Stimulated activated CD4-positive, alpha-beta T cell treated with anti-CD3 and anti-CD28 coated beads, Interleukin-1b, Interleukin-23, amount 100 ng/mL, for 48 hours (primary cell): ENCODE measurements at places on chromosomes 3 and 15.

DNA sequence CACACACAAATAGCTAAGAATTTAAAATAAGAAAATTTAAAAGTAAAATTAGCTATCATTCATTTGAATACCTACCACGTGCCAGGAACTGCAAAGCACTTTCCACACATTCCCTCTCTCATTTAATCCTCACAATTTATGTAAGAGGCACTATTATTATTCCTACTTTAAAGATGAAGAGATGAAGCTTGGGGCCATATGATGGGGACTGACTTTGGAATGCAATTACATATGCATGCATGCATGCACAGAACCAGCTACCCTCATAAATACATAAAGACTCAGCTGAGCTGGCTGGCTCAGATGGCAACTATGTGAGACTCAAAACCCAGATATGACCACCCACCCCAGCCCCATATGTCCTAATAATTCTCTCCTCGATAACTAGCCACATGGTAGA lies 31.7 kb upstream of the THUMPD3 start:
- no peak for DNase-seq

- no peak for DNase-seq
These were observed 67.3 kb downstream of the DNAJB8 start for GRCh38 chr3:128399221-128399915.

- no peak for DNase-seq
These were observed 84.9 kb downstream of the ARNT2 start for GRCh38 chr15:80489030-80489594.

DNA sequence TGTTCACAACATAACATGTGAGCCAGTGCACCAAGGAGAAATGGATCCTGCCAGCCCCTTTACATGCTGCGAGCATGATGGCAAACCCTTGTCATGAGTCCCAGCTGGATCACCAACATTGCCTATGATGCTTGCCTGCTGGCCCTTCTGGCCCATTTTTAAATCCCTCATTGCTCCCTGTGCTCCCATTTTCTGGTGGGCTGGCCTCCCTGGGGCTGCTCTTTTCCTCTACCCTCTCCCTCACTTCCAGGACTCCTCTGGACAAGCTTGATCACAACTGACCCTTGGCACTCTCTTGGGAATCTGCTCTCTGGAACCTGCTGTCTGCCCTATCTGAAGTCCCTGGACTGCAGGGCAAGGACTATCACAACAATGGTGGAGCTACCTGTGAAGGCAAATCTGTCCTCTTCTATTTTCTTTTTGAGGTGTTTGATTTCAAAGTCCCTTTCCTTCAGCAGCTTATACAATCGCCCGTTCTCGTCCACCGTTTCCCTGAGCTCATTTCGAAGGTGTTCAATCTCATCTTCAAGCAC lies 16.3 kb downstream of the CCDC13 start:
- no peak for DNase-seq

DNA sequence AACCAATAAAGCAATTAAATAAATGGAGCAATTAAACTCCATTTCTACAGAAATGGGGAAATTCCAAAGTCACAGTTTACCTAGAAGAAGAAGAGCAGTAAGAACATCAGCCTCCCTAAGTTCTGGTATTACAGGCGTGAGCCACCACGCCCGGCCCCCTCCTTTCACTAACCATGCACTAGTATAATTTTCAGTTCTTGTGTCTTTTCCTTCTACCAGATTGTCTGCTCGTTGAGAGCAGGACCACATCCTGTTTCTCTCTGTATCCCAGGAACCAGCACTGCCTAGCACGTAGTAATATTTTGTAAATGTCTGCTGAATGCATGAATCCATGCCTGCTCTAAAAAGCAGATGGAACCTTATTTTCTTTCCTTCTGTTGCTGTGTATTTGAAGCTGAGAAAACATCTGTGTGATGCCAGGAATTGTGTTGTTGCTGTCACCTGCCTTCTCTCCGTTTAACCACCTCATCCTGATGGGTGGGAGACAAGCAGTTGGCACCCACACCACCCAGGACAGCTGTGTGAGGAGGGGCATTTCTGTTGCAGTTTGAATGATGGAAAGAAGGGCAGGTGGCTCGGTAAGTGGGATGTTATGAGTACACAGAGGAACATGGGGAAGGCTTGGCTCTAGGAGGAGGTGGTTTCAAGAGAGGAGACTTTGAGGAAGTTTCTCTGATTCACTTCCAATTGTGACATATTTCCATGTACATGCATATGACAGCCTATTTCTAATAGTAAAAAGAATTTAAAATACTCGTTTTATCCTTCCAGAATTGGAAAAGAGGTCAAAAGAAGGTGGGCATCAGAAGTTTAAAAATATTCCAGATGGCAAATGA lies 30.1 kb downstream of the PXYLP1 start:
- no peak for DNase-seq

DNA sequence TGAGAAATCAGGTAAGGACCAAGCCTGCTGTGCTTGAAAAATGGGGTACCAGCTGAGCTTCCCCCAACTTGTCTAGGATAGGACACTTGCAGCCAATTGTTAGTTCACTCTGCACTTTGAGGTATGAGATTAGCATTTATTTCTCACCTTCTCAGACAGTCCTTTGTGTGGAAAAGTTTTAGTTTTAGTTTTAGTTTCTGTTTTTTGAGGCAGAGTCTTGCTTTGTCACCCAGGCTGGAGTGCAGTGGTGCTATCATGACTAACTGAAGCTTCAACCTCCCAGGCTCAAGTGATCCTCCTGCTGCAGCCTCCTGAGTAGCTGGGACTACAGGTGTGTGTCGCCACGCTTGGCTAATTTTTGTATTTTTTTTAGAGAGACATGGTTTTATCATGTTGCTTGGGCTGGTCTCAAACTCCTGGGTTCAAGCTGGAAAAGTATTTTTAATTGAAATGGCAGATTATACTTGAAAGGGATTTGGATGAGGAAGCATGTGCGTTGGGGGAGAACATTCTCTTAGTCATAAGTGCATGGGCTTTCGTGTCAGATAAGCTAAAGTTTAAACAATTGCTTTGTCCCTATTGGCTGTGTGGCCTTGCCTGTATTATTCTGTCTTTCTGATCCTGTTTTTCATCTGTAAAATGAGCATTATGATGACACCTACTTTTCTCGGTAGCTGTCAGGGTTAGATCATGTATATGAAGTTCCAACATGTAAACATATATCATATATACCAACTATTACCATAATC lies 25.2 kb upstream of the CCK start:
- no peak for DNase-seq

GRCh38 chr3:184873141-184873540 lies 61.2 kb downstream of the VPS8 start:
- no peak for DNase-seq

DNA sequence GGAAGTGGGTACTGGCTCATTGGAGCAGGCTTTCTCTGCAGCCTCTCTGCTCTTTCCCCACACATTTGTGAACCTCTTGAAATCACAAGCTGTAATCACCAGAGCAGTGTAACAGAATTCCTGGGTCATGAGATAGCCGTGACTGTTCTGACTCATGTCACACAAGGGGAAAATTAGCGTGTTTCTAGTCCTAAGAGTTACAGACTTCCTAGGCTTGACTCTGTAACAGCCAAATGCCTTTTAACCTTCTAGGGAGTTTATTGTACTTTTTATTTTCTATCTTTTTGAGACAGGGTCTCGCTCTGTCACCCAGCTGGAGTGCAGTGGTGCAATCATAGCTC lies 54.7 kb upstream of the TRAK1 start:
- no peak for DNase-seq

GRCh38 chr3:168267179-168267578 lies 171.5 kb upstream of the GOLIM4 start:
- DNase-seq = no peak

- DNase-seq = no peak
These were observed 67.8 kb downstream of the SNRK start for GRCh38 chr3:43353923-43354670.

DNA sequence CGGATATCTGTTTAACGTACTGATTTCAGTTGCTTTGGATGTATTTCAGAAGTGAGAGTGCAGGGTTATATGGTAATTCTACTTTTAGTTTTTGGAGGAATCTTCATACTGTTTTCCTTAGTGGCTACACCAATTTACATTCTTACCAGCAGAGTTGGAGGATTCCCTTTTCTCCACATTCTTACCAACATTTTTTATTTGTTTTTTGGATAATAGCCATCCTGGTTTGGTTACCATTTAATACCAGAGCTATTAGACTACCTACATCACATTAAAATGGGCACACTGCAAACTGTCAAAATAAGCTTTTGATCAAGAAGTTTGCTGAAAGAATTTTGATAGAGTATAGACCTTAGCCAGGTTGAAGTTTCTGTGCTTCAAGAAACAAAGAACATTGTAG lies 217.2 kb upstream of the CFAP20DC start:
- DNase-seq = no peak

GRCh38 chr15:46014532-46014931 lies 379.7 kb downstream of the SQOR start:
- DNase-seq = no peak

DNA sequence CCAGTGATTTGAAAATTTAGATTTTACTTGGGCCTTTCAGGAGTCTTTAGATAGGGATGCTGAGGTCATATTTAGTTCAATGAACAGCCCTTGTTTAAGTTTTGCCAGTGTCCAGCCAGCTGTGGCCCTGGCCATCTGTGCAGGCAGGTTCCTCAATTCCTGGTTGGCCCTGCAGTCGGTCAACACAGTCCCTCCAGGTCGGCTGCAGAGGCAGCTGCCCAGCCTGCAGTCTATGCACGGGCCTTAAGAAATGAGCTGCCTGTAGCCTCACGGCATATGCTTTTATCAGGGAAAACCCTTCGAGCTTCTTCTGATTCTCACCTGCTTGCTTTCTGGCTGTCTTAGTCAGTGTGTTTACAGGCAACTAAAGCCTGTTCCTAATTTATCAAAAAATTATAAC lies 199.2 kb upstream of the TPM1 start:
- DNase-seq = no peak

DNA sequence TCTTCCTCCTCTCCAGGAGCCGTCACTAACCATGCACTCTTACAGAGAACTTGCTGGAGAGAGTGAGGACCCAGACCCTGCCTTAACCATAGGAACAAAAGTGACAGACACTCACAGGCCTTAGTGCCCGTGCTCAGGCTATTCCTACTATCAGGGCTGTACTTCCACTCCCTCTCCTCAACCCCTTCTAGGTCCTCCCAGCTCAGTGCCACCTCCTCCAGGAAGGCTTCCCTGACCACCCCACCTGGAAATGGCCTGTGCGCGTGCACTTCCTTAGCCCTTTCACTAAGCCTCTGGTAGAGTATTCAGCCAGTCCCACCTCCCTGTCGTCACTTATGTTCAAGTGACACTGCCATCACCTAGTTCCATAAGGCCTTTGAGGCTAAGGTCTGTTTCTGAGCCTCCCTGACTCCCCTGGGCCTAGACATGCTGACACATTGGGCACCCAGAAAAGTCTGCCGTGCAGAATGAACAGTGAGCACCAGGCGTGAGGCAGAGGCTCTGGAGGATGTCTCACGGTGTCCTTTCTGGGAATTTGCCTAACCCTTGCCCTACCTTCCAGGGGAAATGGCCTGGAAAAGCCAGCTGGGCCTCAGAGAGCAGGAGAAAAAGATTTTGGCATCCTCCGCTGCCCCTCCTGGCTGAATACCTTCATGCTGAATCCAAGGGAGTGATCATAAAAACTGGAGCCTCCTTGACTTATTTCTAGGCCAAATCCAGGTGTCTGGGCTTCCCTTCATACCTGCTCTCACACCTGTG lies 108.6 kb upstream of the SMAD3 start:
- no peak for DNase-seq

DNA sequence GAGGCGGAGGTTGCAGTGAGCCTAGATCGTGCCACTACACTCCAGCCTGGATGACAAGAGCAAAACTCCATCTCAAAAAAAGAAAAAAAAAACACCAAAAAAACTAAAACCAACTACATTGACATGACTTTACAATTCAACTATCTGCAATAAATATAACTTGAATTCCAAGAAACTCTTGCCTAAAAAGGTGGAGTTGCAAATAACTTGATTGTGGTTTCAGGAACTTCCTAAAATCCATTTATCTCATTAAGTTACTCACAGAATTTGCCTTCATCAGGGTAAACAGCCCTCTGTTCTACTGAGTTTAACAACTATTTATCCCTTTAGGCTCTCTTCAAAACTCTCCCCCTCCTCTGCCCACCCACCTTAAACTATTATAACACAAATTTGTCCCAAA lies 2.7 kb upstream of the MAPK6 start:
- no peak for DNase-seq

GRCh38 chr3:71070497-71071463 lies 512.7 kb downstream of the FOXP1 start:
- no peak for DNase-seq

- DNase-seq = no peak
These were observed 1.7 kb downstream of the TBC1D5 start for GRCh38 chr3:17740721-17741141.

GRCh38 chr3:49602049-49602554 lies 47.8 kb downstream of the BSN start:
- DNase-seq = no peak

- DNase-seq = no peak
These were observed 181.0 kb downstream of the ABHD5 start for GRCh38 chr3:43871627-43872245.

- no peak for DNase-seq
These were observed 309.6 kb upstream of the GOLIM4 start for GRCh38 chr3:168405288-168405687.

DNA sequence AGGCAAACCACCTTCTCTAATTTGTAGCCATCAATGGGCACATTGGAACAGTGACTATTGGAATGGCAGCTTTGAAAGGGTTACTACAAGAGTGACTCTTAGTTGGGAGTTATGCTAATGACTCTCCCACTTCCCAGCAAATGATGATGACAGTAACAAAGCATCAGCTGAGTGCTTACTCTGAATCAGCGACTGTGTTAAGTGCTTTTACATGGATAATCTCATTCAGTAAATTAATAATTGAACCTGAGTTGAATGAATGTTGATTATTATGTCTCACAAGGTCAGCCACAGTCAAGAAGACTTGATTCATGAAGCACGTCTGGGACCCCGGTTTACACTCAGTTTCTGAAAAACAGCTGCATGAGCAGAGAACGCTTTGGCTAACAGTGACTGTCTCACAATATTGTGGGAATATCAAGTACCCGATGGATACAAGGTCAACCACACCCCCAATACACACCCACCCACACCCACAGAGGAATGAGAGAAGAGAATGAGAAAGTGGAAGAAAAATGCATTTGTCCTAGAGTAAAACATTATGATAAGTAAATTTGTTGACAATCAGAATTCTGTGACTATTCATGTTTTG lies 242.0 kb upstream of the FEZF2 start:
- no peak for DNase-seq

DNA sequence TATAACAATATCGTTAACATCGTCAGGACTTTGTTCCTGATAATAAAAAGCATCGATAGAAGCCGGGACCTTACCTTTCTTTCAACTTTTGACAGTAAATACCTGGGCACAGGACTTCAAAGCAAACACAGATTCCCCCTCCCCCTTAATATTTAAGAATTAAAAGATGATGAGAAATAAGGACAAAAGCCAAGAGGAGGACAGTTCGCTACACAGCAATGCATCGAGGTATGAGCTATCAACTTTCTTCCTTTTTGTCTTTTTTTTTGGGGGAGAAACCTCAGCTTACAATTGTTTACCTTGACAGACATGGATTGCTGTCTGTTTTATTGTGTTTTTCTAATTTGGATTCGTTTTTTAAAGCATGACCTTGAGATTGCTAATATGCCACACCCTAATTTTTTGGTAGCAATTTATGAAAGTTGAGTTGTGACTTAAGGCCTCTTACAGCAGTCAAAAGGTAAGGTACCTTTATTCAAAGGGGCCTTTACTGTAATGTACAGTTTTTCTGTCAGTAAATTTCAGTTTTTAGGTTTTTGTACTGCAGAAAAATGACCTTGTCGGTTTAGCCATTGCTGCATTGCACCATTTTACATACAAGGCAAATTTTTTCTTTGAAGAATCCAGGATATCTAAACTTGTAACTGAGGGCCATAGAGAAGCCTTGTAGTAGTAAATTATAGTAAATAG lies 1.1 kb downstream of the CHD2 start:
- DNase-seq = no peak
